Adrenal gland (tissue), 19 donors: ENCODE measurements at places on chromosomes 16 and 17.

GRCh38 chr17:6623941-6624340, 16.6 kb downstream of the KIAA0753 start:
- no peak for DNase-seq

- DNase-seq, result no peak
These were observed 78.1 kb upstream of the GNAO1 start for GRCh38 chr16:56113223-56113622.

DNA sequence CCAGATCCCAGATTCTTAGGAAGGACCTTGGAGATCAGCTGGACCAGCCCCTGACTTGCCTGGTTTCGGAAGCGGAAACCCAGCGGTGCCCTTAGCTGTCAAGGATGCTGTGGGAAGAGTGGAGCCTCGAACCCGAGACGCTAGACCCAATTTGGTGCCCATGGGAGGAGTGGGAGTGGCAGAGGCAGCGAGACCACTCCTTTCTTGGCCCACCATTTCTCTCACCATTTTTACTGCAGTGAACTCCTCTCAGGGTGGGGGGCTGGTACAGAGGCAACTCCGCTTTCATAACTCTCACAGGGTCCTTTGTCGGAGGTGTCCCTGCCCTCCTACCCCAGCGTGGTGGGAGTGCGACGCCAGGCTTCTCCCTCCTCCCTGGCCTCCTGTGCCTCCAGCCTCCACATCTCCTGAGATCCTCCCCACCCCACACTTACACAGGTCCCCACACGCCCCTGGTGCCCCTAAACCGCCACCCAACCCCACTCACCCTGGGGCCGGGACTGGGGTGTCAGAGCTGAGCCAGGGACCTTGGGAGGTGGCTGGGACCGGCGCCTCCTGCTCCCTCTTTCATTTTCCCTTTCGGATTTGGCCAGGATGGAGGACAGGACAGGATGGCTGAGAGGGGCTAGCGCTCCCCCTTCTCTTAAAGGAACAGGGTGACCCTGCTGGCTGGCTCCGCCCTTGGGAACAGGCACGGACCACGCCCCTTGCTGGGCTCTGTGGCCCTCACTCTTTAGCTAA, at the start of gene GJD3:
TSS of gene GJD3 (minus strand) at position 617 of the 741 bp plus-strand sequence. CDS start 922 bp downstream, outside the sequence.
- no peak for DNase-seq

DNA sequence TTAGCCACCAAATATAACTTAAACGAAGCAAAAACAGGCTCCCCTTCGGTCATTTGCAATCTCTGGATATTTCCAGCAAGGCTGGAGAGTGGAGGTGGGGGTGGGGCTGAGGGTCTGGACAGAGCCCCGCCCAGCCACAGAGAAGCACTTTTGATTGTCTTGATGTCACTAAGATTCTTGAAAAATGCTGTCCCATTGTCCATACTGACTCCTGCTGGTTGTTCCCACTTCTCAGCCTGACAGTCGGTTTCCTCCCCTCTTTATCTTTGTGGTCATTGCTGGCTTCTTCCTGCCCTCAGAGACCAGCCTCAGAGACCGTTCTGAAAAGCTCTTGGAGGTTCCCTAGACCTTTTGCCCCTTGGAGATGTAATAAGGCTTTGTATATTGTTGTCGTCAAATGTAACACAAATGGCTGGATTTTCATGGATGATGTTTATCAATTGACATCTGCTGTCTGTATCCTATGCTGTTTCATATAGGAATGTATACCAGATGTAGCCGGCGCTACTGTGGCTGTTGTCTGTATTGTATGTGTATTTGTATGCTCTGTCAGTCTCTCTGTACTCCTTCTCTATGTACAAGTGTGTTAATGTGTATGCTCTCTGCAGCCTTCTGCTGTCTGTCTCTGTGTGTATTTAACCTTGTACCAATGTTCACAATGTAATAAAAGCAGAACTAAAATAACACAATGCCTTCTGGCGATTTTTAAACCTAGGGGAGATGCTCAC, 94.8 kb upstream of the DNAH9 start:
- DNase-seq, result no peak

DNA sequence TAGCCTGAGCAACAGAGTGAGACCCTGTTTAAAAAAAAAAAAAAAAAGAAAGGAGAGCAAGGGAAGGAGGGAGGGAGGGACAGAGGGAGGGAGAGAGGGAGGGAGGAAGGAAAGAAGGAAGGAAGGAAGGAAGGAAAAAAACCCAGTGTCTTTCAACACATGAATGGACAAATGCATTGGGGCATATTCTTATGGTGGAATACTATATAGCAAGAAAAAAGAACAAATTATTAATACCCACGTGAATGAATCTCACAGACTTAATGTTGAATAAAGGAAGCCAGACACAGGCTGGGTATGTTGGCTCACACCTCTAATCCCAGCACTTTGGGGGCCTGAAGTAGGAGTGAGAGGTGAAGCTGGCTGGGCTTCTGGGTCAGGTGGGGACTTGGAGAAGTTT, 20.3 kb downstream of the RAPGEFL1 start:
- DNase-seq, result no peak

GRCh38 chr16:24189941-24190340, 66.2 kb upstream of the CACNG3 start:
- no peak for DNase-seq

- no peak for DNase-seq
These were observed 31.6 kb downstream of the MGRN1 start for GRCh38 chr16:4656221-4656620.

DNA sequence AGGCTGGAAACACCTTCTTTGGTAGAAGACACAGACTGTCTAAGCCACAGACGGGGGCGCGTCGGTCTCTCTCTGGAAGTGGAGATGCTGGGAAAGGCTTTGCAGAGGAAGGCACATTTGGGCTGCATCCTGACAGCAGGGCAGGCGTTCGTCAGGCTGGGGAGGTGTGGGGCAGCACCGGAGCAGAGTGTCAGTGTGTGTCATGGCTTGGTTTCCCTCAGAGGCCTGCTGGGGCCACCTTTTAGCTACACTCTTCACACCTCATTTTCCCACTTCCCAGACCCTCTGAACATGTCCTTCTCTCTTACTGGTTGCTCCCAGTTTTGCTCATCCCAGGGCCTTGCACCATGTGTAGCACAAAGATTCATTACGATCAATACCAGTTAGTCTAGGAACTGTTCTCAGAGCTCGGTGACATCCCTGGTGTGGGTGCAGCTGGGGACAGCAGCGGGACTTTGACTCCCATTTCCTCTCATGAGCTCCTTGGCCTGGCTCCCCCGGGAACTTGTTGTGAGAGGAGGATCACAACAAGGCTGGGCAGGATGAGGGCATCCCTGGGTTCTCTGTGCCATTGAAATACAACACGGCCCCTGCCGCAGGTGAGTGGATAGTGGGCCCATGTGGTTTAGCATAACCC, 33.1 kb downstream of the SMARCE1 start:
- no peak for DNase-seq
